Liver (tissue), 10 donors: ENCODE measurements at places on chromosomes 13 and 19. TPM values are rescaled to one million over a fixed set of nuclear protein-coding genes. Genes with fewer than 3 reads are reported as not detected.

STOML3 gene
- total RNA-seq: not detected

ZNF324B gene
- 4.9 TPM for total RNA-seq

METTL21C gene
- not detected for total RNA-seq

CPB2 gene
- total RNA-seq: 997 TPM

NCR1 gene
- 1.2 TPM for total RNA-seq

ARRDC5 gene
- total RNA-seq: 0.05 TPM

EID2 gene
- 3.3 TPM for total RNA-seq

CGB1 gene
- total RNA-seq: not detected

- no peaks in the 10 kb centered on the region for H3K4me1 ChIP-seq
Observed at GRCh38 chr13:92829930-92830329, 396.7 kb upstream of the GPC6 start.

- no peaks in the 10 kb centered on the region for H3K4me1 ChIP-seq
- no peaks in the 10 kb centered on the region for H3K36me3 ChIP-seq
- H3K27me3 ChIP-seq: no peaks in the 10 kb centered on the region
- no peak overlapping the region for H3K27ac ChIP-seq
- H3K4me3 ChIP-seq: peak overlapping the region; percentile 37
Observed at GRCh38 chr19:40530091-40530901, 46.4 kb upstream of the SHKBP1 start.

- peaks cover 42% of the 10 kb centered on the region for H3K4me1 ChIP-seq
- H3K27ac ChIP-seq: peak overlapping the region; percentile 95
- no peaks in the 10 kb centered on the region for H3K27me3 ChIP-seq
- DNase-seq: peak; percentile 52
Observed at GRCh38 chr19:55258476-55258827, 365 bp downstream of the PPP6R1 start.

GRCh38 chr19:4115050-4115817 is 8.7 kb downstream of the MAP2K2 start:
- H3K27ac ChIP-seq: no peak overlapping the region
- H3K36me3 ChIP-seq: peaks cover 5% of the 10 kb centered on the region

DNA sequence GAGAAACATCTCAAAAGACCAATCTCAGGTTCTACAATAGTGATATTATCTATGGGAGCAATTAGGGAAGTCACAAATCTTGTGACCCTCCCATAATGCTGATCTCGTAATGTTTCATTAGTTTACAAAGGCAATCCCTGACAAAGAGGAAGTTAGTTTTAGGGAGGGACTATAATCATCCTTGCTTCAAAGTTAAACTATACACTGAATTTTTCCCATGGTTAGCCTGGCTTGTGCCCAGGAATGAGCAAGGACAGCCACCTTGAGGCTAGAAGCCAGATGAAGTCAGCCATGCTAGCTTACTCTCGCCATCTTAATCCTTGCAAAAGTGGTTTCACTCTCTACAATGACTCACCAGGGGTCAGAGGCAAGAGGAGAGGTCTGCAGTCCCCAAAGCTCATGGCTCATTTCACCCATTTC is 5.4 kb downstream of the CEACAM3 start:
- no peak overlapping the region for H3K4me3 ChIP-seq
- H3K27me3 ChIP-seq: no peaks in the 10 kb centered on the region
- no peak for DNase-seq

GRCh38 chr13:42047561-42048341 is 697 bp upstream of the DGKH start:
- DNase-seq: no peak
- H3K27ac ChIP-seq: peak overlapping the region; percentile 86
- H3K4me3 ChIP-seq: peak overlapping the region; percentile 82

DNA sequence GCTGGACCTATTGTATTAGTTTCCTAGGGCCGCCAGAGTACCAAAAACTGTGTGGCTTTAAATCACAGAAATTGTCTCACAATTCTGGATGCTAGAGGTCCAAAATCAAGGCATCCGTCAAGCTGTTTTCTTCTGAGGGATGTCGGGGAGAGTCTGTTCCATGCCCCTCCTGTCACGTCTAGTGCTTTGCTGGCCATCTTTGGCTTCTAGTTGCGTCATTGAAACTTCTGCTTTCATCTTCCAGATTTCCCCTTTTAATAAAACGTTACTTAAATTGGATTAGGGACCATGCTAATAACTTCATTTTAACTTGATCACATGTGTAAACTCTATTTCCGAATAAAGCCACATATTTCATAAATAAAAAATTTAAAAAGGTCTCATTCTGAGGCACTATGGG is 47.5 kb downstream of the TRPM4 start:
- DNase-seq: no peak
- no peaks in the 10 kb centered on the region for H3K4me1 ChIP-seq
- peaks cover 2% of the 10 kb centered on the region for H3K36me3 ChIP-seq
- no peak overlapping the region for H3K27ac ChIP-seq

GRCh38 chr13:40635315-40635995 is 31.0 kb downstream of the FOXO1 start:
- H3K27ac ChIP-seq: no peak overlapping the region
- no peak overlapping the region for H3K4me3 ChIP-seq
- H3K27me3 ChIP-seq: no peaks in the 10 kb centered on the region
- H3K36me3 ChIP-seq: no peaks in the 10 kb centered on the region

GRCh38 chr19:10517361-10517759 is at the start of gene S1PR5:
TSS of gene S1PR5 (minus strand) at chr19:10517447. CDS start at chr19:10515011, 2,436 bp downstream.
- H3K4me3 ChIP-seq: no peak within 1 kb of the TSS
- no peak for DNase-seq
- H3K27me3 ChIP-seq: peaks cover 21% of the 10 kb centered on the region
- H3K4me1 ChIP-seq: peaks cover 2% of the 10 kb centered on the region
- peak within 1 kb of the TSS; percentile 28 for H3K27ac ChIP-seq
- no peaks in the 10 kb centered on the region for H3K36me3 ChIP-seq

- no peaks in the 10 kb centered on the region for H3K4me1 ChIP-seq
- no peaks in the 10 kb centered on the region for H3K27me3 ChIP-seq
- DNase-seq: no peak
- H3K27ac ChIP-seq: no peak overlapping the region
- H3K36me3 ChIP-seq: no peaks in the 10 kb centered on the region
Observed at GRCh38 chr13:89310943-89311672, 1639.9 kb downstream of the SLITRK5 start.

DNA sequence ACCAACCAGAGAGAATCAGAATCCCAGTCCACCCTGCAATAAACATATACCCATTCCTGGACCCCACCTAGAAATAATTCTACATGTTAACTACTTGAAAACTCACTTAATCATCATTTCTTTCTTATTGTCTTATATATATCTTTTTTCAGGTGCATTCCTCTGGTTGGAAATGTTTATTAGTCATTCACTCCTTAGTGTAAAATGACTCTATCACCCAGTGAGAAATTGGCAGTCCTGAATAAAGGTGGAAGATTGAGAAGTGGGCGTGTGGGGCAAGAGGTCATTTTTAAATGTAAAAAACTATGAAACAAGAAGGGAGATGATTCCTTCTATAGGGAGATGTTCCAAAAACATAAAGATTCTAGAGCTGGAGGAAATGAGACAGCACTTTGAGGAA is 101.2 kb upstream of the MBNL2 start:
- H3K36me3 ChIP-seq: no peaks in the 10 kb centered on the region
- no peak overlapping the region for H3K27ac ChIP-seq
- no peak overlapping the region for H3K4me3 ChIP-seq
- no peak for DNase-seq
- no peaks in the 10 kb centered on the region for H3K4me1 ChIP-seq

DNA sequence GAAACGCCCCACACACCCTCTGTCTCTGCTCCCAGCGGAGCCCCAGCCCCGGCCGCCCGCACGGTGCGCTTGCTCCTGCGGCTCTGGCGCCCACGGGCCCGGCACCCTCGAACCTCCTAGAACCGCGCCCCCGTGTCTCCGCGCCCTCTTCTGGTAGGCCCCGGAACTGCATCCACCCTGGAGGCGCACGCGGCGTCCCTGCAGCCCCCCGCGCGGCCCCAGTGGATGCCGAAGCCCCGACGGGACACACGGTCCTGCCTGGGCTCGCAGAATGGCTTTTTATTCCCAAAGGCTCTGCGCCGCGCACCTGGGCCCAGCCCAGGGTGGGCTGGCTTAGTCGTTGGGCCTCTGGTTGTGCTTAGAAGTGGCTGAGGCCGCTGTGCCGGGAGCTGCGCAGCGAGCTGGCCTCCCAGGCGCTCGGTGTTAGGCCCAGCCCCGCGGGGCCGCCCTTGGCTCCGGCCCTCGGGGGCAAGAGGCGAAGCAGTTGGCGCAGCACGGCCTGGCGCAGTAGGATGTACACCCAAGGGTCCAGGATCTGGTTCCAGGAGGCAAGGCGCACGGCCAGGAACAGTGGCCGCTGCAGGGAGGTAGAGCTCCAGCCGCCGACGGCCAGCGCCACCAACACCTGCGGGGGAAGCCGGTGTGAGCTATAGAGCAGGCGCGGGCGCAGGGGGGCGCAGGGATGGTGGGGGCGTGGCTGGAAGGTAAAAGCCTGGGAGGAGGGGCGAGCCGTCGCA is 2.8 kb downstream of the PTGER1 start:
- H3K27ac ChIP-seq: no peak overlapping the region
- peaks cover 14% of the 10 kb centered on the region for H3K4me1 ChIP-seq
- H3K4me3 ChIP-seq: no peak overlapping the region

GRCh38 chr13:87129602-87130300 is 541.4 kb upstream of the SLITRK5 start:
- no peaks in the 10 kb centered on the region for H3K36me3 ChIP-seq
- no peak overlapping the region for H3K4me3 ChIP-seq
- DNase-seq: no peak
- H3K27ac ChIP-seq: no peak overlapping the region
- no peaks in the 10 kb centered on the region for H3K4me1 ChIP-seq

DNA sequence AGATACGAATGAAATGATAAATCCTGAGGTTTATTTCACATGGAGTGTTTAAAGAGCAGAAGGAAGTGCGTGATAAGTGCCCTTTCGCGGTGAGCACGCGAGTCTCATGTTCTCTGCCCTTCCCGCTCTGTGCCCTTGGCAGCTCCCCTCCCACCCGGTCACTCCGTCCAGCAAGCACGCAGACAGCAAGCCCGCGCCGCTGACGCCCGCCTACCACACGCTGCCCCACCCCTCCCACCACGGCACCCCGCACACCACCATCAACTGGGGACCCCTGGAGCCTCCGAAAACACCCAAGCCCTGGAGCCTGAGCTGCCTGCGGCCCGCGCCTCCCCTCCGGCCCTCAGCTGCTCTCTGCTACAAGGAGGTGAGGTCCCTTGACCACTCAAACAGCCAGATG is 37.4 kb upstream of the TEX29 start:
- no peak for DNase-seq
- H3K4me3 ChIP-seq: no peak overlapping the region
- no peaks in the 10 kb centered on the region for H3K4me1 ChIP-seq
- H3K36me3 ChIP-seq: peaks cover 19% of the 10 kb centered on the region

DNA sequence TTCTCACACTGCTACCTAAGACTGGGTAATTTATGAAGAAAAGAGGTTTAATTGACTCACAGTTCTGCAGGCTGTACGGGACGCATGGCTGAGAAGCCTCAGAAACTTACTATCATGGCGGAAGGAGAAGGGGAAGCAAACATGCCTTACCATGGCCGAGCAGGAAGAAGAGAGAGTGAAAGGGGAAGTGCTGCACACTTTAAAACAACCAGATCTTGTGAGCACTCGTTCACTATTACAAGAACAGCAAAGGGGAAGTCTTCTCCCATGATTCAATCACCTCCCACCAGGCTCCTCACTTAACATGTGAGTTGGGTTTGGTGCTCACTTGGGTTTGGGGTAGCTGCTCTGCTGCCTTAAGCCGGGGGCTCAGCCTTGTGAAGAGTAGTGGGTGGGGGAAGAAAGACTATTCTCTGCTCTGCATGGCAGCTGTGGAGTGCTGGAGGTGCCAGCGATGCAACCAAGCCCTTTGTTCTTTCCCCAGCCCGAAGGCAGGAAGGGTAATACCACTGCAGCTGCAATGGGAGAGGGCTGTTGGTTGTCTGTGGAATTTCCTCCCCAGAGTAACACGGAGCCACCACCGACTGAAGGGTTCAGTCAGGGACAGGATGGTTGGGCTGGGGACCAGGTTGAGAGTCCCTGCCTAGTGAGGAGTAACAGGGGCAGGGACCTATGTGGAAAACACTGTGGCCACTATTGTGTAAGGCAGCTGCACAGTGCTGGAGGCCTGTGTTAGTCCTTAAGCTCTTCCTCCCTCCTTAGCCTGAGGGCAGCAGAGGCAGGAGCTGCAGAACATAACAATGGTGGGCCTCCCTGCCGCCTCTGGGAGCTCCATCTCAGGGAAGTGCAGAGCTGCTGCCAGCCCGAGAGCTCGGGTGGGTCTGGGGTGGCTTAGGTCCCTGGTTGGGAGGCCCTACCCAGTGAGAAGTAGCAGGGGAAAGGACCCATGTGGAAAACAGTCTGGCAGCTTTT is 1262.5 kb downstream of the EFNB2 start:
- no peak overlapping the region for H3K27ac ChIP-seq
- H3K36me3 ChIP-seq: no peaks in the 10 kb centered on the region
- no peaks in the 10 kb centered on the region for H3K27me3 ChIP-seq
- H3K4me1 ChIP-seq: no peaks in the 10 kb centered on the region
- DNase-seq: no peak
- no peak overlapping the region for H3K4me3 ChIP-seq

GRCh38 chr13:101567841-101568240 is 115.4 kb downstream of the ITGBL1 start:
- no peak overlapping the region for H3K4me3 ChIP-seq
- no peak for DNase-seq
- H3K27ac ChIP-seq: no peak overlapping the region
- H3K36me3 ChIP-seq: no peaks in the 10 kb centered on the region
- no peaks in the 10 kb centered on the region for H3K27me3 ChIP-seq
- H3K4me1 ChIP-seq: no peaks in the 10 kb centered on the region

GRCh38 chr13:33683376-33683775 is 134.6 kb upstream of the RFC3 start:
- no peaks in the 10 kb centered on the region for H3K27me3 ChIP-seq
- peaks cover 8% of the 10 kb centered on the region for H3K4me1 ChIP-seq
- no peak for DNase-seq
- H3K4me3 ChIP-seq: no peak overlapping the region
- no peak overlapping the region for H3K27ac ChIP-seq

DNA sequence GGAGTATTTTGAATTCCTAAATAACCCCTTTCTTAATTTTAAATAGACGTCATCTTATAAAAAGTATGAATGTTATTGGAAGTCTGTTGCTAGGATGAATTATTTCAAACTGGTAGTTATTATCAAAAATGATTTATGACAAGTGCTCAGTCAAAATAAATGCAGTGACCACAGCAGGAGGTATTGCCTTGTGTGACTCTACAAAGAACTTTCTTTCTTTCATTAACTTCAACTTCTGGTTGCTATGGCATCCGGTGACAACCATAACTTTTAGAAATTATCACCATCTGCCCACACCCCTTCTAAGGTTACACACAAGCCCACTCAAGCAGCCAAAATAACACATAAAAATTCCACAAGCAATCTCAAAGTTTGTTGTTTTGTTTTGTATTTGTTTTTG is 189.9 kb downstream of the DACH1 start:
- DNase-seq: no peak
- H3K36me3 ChIP-seq: no peaks in the 10 kb centered on the region
- no peaks in the 10 kb centered on the region for H3K4me1 ChIP-seq
- no peak overlapping the region for H3K27ac ChIP-seq
